ENCODE measurements at places on chromosomes 1 and 21.

GRCh38 chr1:49045371-49045770 lies 268.7 kb upstream of the BEND5 start:
- DNase-seq: no peak

DNA sequence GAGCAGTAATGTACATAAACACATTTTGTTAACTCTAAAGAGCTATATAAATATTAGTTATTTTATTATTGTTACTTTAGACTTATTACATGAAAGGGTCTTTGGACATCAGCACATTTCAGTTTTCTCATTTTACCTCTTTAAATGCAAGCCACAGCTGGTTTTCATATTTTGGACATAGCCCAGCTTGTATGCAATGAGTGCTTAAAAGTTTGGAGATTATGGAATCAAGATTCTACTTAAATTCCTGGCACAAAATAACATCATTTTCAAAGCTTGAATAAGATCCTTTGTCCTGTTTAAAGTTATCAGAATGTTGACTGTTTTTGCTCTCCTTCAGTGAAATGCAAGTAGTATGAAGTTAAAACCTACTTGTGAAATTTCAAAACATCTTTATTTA lies 15.5 kb upstream of the LEPR start:
- DNase-seq: no peak

DNA sequence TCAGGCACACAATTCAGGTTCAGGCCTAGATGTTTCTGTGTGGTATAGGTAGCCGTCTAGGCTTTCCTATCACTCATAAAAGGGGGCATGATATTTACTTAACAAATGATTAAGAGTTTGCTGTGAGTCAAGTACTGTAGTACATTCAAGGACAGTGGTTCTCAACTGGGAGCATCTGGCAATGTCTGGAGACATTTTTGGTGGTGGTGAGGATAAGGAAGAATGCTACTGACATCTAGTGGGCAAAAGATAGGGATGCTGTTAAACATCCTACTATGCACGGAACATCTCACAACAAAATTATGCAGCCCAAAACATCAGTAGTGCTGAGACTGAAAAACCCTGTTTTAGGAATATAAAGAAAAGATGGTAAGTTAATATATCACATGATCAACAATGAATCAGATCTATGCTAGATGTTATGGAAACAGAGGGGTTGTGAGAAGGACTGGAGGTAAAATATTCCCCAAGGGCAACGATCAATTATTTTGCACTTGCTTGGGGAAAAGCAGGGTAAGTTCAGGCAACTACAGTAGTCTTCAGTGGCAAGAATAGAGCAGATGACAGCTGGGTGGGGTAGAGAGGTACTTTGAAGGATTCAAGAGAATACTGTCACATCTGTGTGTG lies 4.9 kb downstream of the DNTTIP2 start:
- DNase-seq: no peak

- DNase-seq: no peak
Measured at GRCh38 chr1:164771041-164771618, 212.1 kb downstream of the PBX1 start.

GRCh38 chr1:201568265-201568664 lies 29.3 kb downstream of the NAV1 start:
- DNase-seq: no peak

- DNase-seq: no peak
Measured at GRCh38 chr1:209584231-209584672, 738 bp downstream of the CAMK1G start.

GRCh38 chr1:230084408-230085177 lies 17.6 kb downstream of the GALNT2 start:
- peak; percentile 66 for DNase-seq

- no peak for DNase-seq
Measured at GRCh38 chr1:27785781-27786455, 12.9 kb downstream of the STX12 start.

- no peak for DNase-seq
Measured at GRCh38 chr1:212698467-212699103, 1.1 kb downstream of the BATF3 start.

- peak; percentile 72 for DNase-seq
Measured at GRCh38 chr21:38965910-38966504, 160.3 kb downstream of the ETS2 start.

DNA sequence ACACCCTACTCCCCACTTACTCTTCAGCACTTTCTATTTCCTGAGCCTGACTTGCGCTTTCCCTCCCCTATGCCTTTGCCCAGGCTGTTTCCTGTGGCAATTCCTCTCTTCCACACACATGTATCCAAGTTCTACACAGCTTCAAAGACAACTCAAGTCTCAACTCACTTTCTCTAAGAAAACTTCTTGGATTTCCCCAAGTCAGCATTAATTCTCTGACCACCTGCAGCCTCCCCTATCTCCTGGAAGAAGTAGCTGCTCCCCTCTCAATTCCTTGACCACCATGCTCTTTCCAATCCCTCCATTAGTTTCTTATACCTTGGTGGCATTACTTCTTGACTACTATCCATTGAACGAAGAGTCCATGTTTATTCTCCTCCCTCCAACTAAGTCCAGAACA lies 42.8 kb downstream of the NMNAT2 start:
- no peak for DNase-seq

DNA sequence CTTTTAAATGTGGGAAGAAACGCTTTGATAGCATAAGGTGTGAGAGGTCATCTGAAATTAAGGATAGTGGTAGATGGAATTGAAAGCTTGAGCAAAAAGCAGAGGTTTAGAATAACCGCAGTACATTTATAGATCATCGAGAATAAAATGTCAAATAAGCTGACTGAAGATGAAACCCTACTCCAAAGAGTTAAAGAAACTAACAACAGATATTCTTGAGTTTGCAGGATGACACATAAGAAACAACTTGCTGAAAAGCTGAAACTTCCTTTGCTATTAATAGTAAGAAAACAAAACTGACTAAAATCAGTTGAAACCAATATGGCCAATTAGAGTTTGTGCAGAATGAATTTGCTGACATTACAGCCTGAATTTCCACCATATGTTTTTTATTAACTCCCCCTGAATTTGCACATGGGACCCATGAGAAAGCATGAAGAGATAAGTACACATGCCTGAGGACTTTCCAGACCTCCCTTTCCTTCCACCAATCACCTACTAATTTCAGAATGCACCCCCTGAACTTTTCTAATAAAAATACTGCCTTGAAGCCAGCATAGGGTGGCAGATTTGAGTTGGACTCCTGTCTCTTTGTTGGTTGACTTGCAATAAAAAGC lies 1.7 kb upstream of the C1orf185 start:
- DNase-seq: no peak

GRCh38 chr1:62194651-62195544 lies at the start of gene L1TD1:
Gene L1TD1 (plus strand): TSS chr1:62194849. CDS start chr1:62206629, 11,780 bp downstream.
- DNase-seq: no peak

- no peak for DNase-seq
Measured at GRCh38 chr1:204065174-204065985, 7.5 kb upstream of the SOX13 start.

DNA sequence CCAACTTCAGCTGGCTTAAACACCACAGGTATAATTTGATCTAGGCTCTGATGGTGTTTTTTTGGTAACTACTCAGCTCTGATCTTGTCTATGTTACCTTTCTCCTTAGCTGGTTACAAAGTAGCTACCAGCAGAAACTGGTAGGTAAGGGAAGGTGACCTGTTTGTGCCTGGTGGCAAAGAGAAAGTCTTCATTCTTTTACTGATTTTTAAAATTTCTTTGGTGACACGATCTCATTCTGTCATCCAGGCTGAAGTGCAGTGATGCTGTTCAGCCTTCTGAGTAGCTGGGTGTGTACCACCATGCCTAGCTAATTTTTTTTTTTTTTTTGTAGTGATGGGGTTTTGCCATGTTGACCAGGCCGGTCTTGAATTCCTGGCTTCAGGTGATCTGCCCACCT lies 62.4 kb downstream of the RABGAP1L start:
- DNase-seq: no peak

DNA sequence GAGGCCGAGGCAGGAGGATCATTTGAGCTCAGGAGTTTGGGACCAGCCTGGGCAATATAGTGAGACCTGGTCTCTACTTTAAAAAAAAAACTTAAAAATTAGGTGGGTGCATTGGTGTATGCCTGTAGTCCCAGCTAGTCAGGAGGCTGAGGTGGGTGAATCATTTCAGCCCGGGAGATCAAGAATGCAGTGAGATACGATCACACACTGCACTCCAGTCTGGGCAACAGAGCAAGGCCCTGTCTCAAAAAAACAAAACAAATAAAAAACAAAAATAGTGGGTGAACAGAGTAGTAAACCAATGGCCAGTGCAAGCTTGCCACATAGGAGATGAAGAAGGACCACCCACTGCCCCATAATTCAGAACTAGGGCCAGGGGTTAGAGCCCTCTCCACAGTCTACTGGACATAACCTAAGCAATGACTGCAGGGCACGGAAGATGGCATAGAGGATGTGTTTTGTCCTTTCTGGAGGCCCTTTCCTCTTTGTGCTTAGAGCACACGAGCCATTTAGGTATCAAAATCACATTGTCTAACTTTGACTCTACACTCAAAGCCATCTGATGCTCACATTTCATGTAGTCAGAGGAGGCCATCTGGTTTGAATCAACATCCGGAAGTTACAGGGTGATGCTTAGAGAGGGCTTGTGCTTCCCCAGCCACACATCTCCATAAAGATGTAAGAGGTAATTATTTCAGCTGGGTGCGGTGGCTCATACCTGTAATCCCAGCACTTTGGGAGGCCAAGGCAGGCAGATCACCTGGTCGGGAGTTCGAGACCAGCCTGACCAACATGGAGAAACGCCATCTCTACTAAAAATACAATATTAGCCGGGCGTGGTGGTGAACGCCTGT lies 12.6 kb downstream of the CD2 start:
- no peak for DNase-seq

- DNase-seq: no peak
Measured at GRCh38 chr1:245183429-245183828, 28.6 kb downstream of the KIF26B start.

- DNase-seq: peak; percentile 62
Measured at GRCh38 chr1:8314346-8315280, 3.3 kb upstream of the SLC45A1 start.

- peak; percentile 91 for DNase-seq
Measured at GRCh38 chr1:155091071-155092051, 12.7 kb downstream of the EFNA3 start.

DNA sequence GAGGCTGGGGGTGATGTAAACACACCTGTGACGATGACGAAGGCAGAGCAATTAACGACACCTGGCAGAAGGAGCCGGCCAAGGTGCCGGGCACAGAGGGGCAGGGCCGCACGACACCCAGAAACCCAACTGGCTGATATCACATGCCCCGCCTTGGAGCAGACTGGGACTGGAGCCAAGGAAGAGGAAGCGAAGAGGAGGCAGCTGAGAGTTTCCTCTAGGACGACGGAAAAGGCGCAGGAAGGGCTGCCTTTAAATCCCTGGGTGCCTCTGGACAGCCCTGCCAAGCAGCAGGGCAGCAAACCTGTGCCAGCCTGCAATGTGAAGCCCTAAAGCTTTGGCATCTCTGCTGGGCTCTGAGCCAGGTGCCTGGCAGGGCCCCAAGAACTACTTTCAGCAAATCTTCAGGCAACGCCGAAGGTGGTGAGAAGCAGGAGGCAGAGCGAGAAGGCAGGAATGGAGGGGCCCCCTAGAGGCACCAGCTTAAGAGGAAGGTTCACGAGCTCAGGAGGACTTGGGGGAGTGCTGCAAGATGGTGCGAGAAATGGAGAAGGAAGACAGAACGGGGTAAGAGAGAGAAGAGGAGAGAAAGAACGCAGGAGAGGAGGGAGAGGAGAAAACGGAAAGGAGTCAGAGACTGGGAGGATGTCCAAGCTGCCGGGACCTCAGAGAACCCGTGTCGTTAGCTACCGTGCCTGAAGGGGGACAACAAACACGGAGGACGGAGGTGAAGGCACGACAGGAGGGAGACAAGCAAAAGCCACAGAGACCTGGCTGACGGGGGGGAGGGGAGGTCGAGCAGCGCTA lies 25.3 kb upstream of the PEF1 start:
- peak; percentile 25 for DNase-seq

GRCh38 chr1:116470671-116471070 lies 97.6 kb downstream of the ATP1A1 start:
- no peak for DNase-seq

DNA sequence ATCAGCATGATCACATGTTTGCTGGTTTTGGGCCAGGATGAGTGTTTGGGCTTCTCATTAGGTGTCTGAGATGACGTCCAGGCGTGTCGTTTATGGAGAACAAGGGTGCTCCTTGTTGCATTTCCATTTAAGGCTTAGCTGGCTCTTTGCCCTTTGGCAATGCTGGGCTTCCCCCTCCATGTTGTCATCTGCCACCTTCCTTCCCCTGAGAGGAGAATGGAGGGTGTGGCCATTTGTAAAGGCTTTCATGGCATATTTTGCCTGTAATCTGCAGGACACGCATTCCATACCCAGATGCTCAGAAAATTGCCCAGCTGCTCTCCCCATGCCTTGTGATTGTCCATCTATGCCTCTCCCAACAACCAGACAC lies 27.7 kb downstream of the PKP1 start:
- DNase-seq: no peak

GRCh38 chr1:54001591-54001990 lies 16.4 kb downstream of the LDLRAD1 start:
- no peak for DNase-seq

GRCh38 chr1:33094971-33095604 lies 14.1 kb downstream of the AZIN2 start:
- DNase-seq: peak; percentile 49

DNA sequence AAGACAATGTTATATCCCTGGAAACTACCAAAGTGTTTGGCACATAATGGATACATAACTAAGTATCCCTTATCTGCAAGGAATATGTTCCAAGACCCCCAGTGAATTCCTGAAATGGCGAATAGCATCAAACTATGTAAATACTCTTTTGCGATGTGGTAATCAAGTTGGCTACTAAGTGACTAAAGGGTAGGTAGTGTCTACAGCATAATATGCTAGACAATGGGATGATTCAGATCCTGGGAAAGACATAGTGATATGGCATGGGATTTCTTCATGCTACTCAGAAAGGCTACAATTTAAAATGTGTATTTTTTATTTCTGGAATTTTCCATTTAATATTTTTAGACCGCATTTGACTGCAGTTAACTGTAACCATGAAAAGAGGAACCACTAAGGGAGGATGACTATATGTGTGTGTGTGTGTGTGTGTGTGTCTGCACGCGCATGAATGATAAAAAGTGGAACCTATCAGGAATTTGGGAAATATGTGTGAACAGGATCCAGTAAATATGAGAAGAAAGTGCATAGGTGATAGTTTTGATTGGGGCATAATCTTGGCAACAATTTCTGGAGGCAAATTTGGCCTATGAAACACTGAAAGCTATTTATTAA lies 1899.9 kb downstream of the NCAM2 start:
- no peak for DNase-seq

Measured in BE2C (cell line).